GM23248 (cell line): ENCODE measurements at places on chromosomes 5 and 9.

- no peak for DNase-seq
These were observed 43.1 kb upstream of the FCN2 start for GRCh38 chr9:134837529-134837928.

DNA sequence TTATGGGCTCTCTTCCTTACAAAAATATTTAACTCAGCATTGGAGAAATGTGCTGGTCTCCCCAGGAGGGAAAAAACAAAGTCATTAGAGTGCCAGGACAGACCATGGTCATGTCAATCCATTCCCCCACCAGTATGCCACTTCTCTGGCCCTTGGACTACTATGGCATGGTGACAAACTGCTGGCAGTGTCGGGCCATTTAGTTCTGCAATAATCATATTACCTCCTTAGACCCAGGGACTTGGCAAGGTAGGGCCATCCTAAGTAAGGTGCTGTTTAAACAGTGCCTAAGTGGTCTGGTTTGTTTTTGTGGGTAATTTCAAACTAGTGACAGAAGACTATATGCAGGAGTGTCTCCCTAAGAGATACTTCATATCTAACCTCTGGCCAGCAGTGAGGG, 177.8 kb upstream of the STK32A start:
- no peak for DNase-seq

GRCh38 chr9:136855461-136856078, 3.4 kb downstream of the MAMDC4 start:
- DNase-seq: no peak

GRCh38 chr9:6405371-6405770, 7.6 kb upstream of the UHRF2 start:
- no peak for DNase-seq

DNA sequence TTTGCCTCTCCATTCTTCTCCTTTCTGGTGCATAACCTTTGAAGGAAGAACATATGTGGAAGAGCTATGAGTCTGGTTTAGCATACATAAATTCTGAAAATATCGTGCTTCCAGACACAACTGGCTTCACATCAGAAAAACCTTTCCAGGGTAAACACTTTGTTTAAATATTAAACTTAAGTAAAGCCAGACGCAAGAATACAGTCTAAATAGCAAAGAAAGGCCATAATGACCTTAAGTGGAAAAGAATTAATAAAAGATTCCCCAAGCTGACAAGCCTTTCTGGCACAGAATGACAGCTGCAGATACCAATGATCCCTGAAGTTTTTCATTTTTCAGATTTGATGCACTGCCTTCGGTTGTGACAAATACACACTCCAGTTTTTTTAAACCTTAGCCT, 13.5 kb upstream of the TSSK1B start:
- no peak for DNase-seq

- peak; percentile 58 for DNase-seq
These were observed 27.7 kb downstream of the G3BP1 start for GRCh38 chr5:151799407-151799806.

DNA sequence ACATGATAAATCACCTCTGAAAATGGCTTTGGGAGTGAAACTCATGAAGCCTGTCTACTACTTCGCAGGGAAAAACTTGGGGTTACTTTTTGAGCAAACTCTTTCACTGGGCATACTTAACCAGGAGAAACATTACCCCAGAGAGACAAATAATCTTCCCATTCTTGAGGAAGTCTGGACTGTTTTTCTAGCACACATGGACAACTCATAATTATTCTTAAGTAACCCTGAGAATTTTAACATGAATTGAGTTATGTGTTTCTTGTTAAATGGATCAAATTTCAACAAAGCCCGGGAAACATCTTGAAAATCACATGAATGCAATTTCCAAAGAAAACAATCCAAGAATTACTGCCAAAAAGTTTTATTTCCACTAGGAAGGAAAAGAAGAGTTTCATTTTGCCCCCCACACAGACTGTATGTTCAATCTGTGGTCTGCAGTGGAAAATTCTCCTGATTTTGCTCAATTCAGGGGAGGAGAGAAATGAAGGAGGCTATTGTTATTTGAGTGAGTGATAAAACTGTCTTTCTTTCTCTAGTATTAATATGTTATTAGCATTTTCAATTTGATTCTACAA, 564.8 kb upstream of the CLINT1 start:
- no peak for DNase-seq

GRCh38 chr5:168706655-168707069, 127.5 kb upstream of the PANK3 start:
- DNase-seq: peak; percentile 53

DNA sequence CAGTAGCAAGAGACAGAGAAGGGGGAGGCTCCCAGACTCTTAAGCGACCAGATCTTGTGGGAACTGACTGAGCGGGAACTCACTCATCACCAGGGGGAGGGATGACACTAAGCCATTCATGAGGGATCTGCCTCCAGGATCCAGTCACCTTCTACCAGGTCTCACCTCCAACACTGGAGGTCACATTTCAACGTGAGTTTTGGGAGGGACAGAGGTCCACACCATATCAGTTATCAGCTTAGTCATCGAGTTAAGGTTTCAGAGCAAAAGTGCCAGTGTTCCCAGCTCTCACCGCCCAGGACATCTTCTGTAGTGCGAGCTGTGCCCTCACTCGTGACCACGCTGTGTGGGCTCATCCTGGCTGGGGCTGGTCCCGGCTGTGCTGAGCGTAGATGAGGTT, 98.7 kb upstream of the CACNA1B start:
- DNase-seq: no peak

DNA sequence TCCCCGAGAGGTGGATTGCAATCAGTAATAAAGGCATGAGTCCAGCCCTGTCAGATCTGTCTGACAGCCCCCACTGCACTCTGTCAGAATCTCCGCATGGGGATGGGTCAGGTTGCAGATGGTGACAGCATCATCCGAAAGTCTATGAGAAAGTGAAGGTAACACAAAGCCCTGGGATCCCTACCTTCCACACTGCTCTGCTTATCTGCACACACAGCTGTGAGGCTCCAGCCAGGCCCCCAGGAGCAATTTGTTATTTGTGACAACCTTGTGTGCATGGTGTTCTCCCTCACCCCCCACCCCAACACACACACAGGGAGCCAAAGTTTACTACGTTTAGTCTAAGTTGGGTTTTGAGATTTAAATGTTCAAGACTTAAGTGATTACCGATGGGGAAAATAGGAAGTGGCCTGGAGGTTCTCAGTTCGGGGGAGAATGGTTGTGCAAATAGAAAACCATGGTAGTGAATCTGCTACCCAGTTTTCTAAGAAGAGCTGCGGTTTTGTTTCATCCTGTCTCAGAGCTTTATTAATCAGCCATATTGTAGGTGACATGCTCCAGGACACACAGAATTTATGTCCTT, 92.7 kb downstream of the SV2C start:
- no peak for DNase-seq

- DNase-seq: peak; percentile 33
These were observed 54.8 kb downstream of the FAM81B start for GRCh38 chr5:95445995-95446394.

- no peak for DNase-seq
These were observed 380 bp downstream of the OR1J1 start for GRCh38 chr9:122477346-122477745.

- DNase-seq: no peak
These were observed 46.0 kb downstream of the NEK6 start for GRCh38 chr9:124303762-124304161.

DNA sequence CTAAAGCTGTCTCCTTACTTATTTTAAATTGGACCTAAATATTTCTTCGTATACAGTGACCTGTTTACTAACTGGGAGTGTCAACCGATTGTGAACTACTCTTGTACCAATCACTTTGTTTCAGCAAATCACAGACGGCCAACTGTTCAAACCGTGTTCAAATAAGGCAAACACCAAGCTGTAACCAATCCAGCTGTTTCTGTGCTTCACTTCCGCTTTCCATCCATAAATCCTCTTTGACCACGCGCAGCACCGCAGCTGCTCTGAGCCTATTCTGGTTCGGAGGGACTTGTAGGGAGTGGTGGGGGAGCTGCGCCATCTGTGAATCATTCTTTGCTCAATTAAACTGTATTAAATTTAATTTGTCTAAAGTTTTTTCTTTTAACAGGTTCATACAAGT, 4.8 kb upstream of the FAM240B start:
- no peak for DNase-seq

GRCh38 chr5:122999947-123000563, 36.5 kb downstream of the PPIC start:
- peak; percentile 64 for DNase-seq

DNA sequence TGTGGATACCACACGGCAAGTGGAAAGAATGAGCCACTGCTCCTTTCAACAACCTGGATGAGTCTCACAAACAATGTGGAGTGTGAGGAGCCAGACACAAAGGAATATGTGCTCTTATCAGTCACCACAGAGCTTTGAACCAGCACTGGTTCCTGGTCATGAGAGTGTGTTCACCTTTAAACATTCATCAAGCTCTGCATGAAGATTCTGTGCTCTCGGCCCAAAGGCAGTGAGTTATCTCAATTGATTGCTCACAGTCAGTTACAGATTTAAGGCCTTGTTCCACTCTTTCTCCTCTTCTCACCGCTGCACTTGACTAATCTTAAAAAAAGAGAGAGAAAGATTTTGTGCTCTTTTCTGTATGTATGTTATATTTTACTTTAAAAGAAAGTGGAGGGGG, 19.4 kb downstream of the LRSAM1 start:
- no peak for DNase-seq

DNA sequence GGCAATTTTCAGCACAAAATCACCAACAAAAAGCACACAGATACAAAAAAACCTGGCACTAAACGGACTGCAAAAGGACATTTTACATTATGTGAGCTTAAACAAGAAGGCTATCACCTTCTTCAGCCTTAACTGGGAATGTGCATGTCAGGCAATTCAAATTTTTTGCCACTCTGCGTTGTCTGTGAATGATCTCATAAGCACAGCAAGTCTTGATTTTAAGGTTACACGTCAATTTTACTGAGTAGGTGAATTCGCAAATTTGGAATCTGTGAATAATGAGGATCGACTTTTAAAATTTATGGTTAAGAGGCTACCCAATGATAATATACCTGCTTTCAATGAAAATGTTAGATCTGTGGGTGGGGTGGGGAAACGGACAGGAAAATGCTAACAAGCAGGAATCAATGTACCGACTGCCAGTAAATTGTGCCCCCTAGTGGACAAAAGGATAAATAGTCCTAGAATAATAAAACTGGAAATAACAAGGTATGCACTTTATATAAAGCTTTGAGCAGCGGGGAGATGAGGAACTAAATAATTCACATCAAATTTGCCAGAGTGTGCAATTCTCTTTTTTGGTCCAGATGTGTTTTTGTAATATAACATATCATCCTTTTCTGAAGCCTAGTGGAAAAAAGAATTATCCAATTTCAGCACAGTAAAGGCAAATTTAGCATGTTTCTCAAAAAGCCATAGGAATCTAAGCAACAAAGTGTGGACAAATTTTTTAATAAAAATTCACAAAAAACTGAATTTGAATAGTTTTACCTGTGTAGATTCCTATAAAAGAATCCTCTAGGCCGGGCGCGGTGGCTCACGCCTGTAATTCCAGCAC, 20.5 kb downstream of the EQTN start:
- peak; percentile 67 for DNase-seq

DNA sequence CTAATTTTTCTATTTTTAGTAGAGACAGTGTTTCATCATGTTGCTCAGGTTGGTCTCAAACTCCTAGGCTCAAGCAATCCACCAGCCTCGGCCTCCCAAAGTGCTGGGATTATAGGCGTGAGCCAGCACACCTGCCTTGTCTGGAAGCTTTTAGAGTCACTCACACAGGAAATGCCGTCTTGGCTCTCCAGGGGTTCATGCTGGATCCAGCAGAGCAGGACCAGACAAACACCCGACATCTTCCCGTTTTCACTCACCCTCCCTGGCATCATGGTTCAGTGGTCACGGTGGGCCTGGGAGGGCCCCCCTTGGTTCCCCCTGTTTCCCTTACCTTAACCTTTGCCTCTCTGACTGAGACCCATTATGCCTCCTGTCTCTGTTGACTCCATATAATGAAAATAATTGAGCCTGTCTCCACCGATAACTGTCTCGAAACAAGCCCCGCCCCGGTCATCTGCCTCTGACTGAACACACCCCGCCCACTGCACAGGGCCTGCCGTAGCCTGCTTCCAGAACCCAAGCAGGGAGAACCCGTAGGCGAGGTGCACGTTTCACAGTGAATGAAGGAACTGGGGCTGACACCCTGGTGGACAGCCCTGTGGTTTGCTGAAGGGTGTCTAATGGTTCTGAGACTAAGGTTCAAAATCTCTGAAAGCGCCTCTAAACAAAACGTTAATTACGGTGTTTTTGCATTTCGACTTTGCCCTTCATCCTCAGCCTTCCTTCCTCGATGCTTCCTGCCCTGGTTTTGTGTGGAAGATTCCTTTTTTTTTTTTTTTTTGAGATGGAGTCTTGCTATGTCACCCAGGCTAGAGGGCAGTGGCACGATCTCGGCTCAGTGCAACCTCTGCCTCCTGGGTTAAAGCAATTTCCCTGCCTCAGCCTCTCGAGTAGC, 39.7 kb upstream of the SPRY4 start:
- no peak for DNase-seq

DNA sequence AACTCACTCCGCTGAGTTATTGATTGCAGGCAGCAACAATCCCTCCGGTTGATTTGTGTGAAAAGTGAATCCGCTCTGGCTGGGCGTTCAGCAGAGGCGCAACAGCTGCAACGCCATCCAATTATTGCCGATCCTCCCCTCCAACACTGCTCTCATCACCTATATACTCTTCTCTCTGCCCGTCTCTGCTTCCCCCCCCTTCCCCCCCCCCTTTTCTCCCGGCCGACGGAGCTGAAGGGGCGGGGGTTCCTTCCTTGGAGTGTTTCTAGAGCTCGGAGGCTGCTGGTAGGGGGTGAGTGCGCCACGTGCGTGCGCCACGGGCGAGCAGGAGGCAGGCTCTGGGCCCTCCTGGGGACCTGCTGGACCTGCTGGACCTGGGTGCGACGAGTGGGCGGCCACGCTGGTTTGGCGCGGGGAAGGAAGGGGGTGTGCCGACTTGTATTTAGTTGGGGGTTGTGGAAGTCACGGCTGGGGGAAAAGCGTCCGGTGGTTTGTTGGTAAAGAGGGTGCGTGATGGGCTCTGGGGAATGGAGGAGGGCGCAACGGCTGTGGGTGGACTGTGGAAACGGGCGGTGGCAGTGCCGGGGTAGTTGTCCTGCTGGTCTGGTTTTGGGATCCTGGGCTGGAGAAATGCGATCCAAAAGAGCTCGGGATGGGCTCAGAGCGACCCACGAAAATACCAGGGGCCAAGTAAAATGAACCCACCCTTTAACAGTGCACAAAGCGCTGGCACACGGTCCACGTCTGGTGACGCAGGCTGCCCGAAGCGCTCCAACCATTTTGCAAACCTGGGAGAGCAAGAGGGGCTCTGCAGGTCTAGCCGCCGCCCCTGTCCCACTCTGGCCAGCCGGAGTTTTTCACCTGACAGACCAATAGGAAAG, 6.4 kb upstream of the MEF2C start:
- DNase-seq: peak; percentile 53

- no peak for DNase-seq
These were observed 1032.8 kb upstream of the DMAC1 start for GRCh38 chr9:8832386-8832785.
